ENCODE measurements at places on chromosomes 12 and 14.
A peak's percentile ranks its signal among the peaks of the same experiment; 100 is the strongest.

- DNase-seq = no peak
Observed at GRCh38 chr14:104271391-104271790, 133.0 kb downstream of the KIF26A start.

DNA sequence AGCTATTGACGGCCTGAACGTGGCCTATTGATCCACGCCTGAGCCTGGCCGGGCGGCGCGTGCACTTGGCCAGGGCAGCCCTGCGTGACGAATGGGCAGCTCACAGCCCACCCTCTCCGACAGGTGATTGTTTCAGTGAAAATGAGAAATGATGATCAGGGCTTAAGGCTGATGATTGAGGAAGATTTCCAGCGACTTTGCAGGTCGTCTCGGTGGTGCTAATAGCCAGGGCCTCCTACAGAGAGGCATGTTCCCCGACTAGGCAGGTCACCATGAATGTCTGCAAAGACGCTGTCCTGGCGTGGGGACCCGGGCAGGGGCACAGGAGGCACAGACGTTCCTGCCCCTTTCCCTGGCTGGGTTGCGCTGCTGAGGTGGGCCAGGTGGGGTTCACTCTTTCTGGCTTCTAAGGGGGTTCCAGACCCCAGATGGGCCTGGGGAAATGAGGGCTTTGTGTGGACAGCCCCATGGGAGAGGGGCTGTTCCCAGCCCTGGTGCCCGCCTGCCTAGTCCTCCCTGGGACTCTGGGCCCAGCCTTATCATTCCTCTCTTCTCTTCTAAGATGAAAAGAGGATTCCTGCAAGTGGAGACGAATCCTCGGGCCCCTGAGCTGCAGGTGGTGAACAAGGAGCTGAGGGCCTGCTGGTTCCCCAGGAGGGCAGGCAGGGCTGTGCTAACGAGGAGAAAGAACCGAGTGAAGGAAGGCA is 157.4 kb downstream of the KIF26A start:
- DNase-seq = no peak

DNA sequence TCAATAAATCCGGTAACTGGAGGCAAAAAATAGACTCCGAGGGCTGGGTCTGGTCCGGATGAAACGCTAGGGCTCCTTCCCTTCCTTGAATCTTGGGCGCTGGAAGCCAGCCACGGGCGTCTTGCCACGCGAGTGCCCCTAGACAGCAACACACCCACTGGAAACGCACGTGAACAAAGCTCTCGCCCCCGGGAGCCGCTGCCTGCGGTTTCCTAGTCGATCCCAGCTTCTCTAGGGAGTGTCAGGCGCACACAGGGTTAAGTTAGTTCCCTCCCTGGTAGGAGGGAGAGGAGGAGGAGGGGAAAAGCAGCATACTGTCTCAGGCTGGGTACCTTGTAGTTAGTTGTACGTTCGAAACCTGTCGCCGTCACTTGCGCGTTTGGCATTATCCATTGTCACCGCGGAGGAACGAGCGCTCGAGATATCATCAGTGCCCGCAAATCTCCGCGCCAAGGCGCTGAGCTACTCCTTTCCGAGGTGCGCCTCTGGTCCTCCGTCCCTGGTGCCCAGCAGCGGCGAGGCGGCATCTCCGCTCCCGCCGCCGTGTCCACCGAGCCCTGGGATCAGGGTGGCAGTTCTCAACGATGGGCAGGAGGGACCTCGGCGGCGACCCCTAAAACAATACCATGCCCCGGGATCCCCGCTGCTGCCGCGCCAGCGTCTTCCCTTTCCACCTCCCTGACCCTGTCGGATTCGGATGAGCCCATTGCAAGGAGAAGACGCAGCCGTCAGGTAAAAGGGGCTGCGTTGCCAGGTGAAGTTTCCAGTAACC is at the start of gene FLRT2:
TSS of gene FLRT2 (plus strand) at position 342 of the 772 bp plus-strand sequence. CDS start 91,371 bp downstream, outside the sequence.
- no peak for DNase-seq

DNA sequence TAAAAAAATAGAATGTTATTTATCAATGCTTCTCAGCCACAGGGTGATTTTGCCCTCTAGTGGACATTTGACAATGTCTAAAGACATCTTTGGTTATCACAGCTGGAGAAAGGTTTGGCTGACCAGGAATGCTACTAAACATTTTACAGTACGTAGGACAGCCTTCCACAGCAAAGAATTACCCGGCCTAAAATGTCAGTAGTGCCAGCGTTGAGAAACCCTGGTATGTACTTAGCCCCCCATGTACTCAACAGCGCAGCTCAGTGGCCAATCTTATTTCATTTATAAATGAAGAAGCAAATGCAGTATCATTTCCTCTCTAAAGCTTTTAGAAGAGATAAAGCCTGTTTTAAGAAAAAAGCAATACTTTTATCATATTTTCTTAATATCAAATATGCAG is 5.8 kb downstream of the MARK3 start:
- peak; percentile 24 for DNase-seq

GRCh38 chr12:31003861-31004640 is 69.6 kb upstream of the DDX11 start:
- no peak for DNase-seq

DNA sequence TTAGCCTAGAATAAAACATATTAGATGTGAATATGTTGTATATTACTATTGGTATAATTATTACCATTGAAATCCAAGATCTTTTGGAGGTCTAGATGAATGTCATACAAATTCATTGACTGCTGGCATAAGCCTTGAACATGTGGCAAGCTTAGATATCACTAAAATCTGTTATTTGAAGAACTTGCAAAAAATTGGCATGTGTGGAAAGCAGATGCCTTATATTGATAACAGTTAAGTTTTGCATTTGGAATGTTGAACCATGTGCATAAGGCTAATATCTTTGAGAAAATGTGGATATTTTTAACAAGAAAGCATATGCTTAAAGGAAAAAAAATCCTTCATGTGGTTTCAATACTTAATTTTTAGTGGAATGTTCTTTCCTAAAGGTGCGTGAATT is 203.6 kb upstream of the PRICKLE1 start:
- no peak for DNase-seq

- no peak for DNase-seq
Observed at GRCh38 chr12:2290091-2290490, 237.3 kb downstream of the CACNA1C start.

GRCh38 chr12:64893961-64894360 is 69.5 kb downstream of the TBC1D30 start:
- DNase-seq = no peak

DNA sequence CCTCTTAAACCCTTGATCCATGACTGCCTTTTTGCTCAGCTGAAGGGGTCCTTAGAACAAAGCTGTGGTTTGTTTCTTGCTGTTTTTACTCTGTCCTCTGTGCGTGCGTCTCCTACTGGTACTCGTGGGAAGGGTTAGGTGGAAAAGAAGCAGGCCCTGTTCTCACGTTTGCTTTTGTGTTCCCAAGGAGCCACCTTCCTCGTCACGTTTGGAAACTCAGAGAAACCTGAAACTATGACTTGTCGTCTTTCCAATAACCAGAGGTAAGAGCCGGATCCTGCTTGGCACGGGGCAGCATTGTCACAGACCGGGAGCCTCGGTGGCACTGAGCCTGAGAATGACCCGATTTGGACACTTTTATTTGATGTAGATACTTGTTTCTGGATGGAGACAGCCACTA is 13.1 kb downstream of the ZFYVE21 start:
- DNase-seq = no peak

GRCh38 chr12:53502331-53502730 is 1.2 kb downstream of the TARBP2 start:
- DNase-seq = no peak

DNA sequence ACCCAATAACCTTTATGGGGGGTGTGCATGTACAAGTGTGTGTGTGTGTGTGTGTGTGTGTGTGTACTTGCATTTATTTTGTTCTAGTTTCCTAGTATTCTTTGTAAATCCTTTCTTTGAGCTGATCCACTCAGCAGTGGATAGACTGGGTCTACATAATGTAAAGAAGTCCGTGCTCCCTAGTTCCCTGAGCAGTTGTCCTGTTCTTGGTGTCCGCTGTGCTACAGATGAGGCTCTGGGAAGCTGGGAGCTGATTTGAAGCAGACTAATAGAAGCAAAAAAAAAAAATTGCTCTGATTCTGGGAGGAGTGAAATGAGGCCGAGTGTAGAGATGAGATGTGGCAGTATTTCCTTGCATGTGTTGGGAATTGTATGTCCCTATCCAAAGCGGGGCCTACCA is 150.4 kb upstream of the WSCD2 start:
- no peak for DNase-seq

DNA sequence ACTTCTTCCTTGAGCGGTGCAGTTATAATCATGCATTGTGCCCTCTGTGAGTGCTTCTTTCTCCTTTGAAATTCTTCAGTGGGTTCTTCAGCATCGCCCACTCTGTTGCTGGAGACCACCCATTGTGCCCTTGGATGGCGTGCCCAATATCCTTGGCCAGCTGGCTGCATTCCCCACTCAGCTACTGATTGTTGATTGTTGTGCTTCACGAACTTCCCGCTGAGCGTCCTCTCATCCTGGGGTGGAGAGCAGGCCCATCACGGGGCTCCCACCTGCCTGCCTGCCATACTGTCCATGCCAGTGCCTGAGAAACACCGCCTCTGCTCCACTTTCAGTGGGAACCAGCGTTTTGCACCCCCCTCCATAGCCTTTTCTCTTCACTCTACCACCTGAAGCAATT is 8.6 kb upstream of the SSTR1 start:
- DNase-seq = no peak

DNA sequence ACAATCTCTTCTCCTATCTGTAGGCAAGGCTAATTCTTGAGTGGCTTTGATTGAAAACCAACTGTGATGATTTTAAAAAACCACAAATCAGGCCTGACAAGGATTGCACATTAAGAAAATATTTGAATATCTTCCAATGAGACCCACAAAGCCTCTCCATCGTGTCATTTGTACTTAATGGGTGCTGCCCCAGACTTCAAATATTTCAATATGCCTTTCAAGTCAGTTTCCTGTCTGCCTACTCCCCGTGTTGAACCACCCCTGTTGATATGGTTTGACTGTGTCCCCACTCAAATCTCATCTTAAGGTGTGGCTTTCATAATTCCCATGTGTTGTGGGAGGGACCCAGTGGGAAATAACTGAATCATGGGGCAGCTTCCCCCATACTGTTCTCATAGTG is 159.7 kb upstream of the EGLN3 start:
- DNase-seq = no peak

- DNase-seq = no peak
Observed at GRCh38 chr12:54631988-54632728, 2.5 kb downstream of the LACRT start.

GRCh38 chr12:8544295-8544694 is 3.6 kb upstream of the CLEC4E start:
- peak; percentile 39 for DNase-seq

- peak; percentile 33 for DNase-seq
Observed at GRCh38 chr12:55724226-55724939, 4.2 kb downstream of the RDH5 start.

- DNase-seq = peak; percentile 4
Observed at GRCh38 chr14:93025055-93025454, 90.7 kb downstream of the ITPK1 start.

DNA sequence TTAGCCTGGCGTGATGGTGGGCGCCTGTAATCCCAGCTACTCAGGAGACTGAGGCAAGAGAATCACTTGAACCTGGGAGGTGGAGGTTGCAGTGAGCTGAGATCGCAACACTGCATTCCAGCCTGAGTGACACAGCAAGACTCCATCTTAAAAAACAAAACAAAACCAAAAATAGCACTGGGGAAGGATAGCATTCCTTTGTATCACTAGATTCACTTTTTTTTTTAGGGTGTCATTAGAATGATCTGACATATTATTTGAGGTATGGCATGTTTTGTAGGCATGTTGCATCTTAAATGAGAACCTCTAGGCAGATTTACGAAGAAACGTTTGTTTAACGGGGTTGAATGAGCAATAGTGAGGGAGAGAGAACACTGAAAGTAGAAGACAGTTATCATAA is 16.8 kb upstream of the FAR2 start:
- no peak for DNase-seq

GRCh38 chr14:80390906-80391305 is 179.6 kb upstream of the DIO2 start:
- DNase-seq = no peak

DNA sequence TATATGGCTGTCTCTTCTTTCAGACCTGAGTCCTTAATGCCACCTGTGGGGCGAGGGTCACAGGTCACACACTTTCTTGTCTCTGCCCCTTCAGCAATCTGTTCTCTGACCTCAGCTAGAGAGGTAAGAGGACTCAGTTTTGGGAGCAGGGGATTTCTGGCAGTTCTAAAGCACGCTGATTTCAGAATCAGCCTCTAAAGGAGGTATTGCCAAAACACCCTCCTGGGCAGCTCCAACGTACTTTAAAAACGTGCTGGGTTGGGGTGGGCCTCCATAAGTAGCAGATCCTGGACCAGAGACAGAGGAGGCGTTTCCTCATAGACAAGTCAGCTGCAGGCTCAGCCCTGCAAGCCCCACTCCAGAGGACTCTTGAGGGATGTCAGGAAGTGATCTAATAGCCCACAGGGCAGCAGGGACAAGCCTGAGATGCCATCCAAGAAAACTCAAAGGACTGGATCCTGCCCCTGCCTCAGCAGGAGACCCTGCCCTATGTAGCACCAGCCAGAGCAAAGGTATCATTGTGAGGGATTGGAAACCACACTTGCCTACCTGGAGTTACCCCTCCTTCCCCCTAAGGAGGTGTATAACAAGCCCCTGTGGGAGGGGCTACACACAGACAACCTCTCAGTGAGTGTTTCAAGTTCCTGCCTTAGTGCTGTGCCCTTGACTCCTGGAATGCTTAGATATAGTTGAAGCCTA is 8.5 kb downstream of the CTDSP2 start:
- DNase-seq = peak; percentile 19

DNA sequence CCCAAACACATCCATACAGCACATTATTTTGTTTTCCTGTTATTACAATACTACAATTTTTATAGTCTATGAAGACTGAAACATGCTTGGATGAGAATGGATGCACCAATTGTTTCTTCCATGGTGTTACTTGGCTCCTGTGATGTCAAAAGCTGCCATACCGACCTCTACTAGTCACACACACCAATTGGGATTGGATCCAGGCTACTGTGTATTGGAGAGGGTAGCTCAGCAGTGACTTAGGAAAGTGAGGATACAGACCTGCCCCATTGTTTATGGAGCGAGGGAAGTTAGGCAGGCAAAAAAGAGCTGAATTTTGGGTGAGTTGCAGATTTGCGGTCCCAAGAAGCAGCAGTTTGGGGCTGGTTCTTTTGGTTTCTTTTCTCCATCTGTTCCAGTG is 30.8 kb upstream of the AKAP6 start:
- DNase-seq = no peak

DNA sequence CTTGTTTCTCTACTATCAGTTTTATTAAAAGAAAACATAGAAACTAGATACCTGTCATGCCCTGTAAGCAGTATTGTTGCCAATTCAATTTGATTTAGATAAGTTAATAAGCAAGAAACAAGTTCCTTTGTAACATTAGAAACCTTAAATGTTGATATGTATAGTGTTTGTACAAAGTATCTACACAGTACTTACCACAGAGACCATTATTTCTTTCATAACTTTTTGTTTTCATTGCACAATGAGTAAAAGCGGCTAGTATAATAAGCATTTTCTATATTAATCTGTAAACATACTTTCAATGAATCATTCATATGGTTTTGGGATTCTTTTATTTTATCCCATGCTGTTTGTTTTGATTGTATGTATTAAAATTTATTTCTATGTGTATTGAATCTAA is 305.1 kb downstream of the TTC6 start:
- DNase-seq = no peak

GRCh38 chr14:52110441-52111086 is 41.7 kb upstream of the NID2 start:
- DNase-seq = no peak

All from effector CD8-positive, alpha-beta T cell (primary cell).